Activated CD8-positive, alpha-beta memory T cell treated with anti-CD3 and anti-CD28 coated beads for 24 hours (primary cell): ENCODE measurements at places on chromosomes 5 and 9.

DNA sequence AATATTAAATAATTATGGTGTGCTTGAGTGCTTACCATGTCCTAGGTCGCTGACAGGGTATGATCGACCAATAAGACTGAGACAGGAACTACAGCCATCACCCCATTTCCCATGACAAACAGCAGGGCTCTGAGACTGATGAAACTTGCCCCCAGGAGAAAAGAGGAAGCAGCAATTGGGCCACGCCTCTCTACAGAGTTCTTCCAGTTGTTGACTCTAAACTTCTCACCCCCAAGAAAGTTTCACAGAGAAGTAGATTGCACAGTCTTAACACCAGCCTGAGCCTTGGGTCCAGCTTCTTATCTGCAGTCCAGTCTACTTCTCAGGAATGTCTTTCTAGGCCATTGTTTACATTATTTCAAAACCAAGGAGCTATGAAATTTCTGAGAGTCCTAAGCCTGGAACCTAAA is 182.2 kb upstream of the ANKRD55 start:
- DNase-seq = no peak

- DNase-seq = no peak
Measured at GRCh38 chr5:120241400-120241799, 222.7 kb upstream of the PRR16 start.

GRCh38 chr9:129669141-129669718 is 3.8 kb downstream of the PRRX2 start:
- no peak for DNase-seq

DNA sequence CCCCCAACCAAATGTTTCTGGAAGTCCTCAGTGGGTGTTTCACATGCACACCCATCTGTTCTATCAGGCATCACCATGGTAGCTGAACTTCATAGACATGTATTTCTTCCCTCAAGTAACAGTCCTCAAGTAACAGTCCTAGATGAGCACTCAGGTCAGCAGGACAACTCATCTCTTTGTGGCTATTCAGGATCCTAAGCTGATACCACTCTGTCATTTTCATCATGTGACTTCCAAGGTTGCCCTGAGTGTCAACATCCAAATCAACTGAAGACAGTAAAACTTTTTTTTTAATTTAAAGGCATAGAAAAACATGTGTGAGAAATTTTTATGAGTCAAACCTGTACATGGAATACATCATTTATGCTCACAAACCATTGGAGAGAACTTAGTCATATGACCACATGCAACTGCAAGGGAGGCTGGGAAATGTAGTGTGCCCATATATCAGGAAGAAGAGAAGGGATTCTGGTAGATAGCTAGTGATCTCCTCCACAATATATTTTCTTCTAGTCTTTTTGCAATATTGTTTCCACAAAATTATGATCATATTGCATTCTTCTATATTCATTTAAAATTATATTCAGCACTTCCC is 64.2 kb upstream of the FST start:
- no peak for DNase-seq

- DNase-seq = peak; percentile 75
Measured at GRCh38 chr5:111254613-111255012, 30.4 kb downstream of the CAMK4 start.

DNA sequence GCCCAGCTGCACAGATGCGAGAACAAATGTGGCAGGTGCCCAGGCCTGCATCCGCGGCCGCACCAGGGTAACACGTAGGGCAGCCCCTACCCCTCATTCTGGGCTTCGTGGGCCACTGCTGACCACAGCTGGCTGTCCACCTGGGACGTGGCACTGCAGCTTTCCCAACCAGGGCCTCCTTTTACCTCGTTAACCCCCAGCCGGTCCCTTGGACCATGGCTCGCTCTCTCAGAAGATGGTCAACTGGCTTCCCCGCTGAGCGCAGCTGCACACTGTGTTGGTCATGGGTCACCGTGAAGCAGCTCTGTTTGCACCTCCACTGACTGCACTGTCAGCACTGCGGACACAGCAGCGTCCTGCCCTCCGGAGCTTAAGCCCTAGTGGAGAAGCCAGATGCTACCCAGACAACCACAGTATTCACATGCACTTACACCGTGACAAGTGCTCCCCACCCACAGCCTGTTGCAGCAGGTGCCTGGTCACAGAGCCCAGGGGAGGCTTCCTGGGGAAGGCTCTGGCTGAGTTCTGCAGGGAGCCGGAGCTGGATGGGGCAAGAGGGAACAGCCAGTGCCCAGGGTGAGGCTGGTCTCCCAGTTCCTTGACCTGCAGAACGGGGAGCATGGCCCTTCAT is 10.5 kb upstream of the PLEKHG4B start:
- DNase-seq = no peak

DNA sequence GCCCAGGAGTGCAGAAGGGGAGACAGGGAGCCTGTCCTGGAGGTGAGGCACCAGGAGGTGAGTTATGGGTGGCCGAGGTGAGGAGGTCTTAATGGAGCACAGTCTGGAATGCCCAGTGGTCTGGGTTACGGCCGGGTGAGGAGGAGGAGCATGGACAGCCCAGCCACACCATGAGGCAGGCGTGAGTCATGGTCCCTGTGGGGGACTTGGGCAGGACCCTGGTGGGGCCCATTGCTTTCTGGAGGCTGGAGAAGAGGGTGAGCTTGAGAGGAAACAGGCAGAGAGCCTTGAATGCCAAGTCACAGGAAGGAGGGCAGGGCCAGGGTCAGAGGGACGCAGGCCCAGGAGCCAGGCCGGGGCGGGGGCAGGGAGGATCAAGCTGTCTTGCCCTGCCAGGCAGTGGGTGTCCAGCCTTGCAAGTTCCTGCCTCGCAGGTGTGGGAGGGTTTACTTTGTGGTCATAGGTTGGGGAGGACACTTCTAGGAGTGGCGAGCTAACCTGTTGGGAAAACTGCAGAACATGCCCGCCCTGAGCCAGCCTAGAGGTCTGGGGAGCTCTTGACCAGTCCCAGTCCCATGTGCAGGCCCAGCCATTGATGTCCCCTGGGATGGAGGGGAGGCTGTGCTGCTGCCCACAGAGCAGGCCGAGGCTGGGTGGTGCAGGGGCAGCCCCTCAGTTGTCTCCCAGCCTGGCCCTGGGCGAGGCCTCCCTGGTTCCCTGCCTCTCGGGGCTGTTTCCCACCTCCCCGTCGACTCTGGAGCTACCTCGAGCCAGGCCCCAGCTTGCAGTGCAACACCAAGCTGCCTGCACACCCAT is 2.8 kb downstream of the CACNA1B start:
- no peak for DNase-seq

GRCh38 chr9:37229455-37229854 is 109.1 kb downstream of the ZCCHC7 start:
- no peak for DNase-seq

GRCh38 chr9:127550282-127550681 is 61.8 kb upstream of the STXBP1 start:
- no peak for DNase-seq

DNA sequence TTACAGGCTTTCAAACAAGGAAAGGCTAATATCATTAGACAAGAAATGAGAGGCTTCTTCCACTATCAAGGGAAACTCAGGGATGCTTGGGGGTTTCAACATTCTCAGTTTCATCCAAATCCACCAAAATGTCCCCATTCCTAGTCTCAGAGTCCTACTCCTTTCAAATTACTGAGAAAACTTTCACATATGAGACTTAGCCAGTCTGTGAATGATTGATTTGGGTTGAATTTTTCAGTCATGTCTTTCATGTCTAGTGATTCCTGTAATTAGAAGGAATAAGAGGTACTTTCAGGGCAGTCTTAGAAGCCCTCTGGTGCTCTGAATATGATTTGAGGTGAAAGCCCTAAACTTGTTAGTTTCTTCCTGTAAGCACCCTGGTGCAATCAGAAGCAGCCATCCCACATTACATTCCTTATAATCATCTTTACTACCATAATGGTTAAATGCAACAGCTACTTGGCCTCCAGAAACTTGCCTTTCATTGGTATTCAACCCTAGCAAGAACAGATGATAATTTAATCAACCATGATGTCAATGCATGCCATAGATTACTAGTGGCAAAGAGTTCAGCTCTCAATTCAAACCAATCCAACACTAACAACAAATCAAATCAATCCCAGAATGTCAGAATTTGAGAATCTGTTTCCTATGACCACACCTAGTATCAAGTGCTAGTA is 50.7 kb upstream of the RIC1 start:
- DNase-seq = no peak

GRCh38 chr9:36924071-36924470 is 110.0 kb downstream of the PAX5 start:
- DNase-seq = no peak

DNA sequence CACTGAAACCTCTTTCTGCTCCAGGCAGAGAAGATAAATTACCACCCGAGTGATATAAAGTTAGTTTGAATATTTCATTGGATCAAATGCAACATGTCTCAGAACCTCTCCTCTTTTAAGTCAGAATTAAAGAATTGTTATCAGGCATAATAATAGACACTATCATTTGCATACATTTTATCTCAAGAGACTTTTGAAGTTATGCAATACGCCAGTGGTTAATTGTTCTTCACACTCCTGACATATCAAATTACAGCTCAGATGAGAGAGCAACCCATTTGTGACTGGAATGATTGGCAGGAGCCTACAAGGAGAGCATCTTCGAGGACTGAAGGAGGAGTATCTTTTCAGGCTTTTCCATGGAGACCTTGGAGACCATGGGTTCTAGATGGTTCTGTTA is 452.2 kb downstream of the KDM4C start:
- DNase-seq = no peak

- no peak for DNase-seq
Measured at GRCh38 chr5:41815663-41816229, 54.5 kb downstream of the OXCT1 start.

- no peak for DNase-seq
Measured at GRCh38 chr5:56037531-56038010, 42.8 kb upstream of the IL6ST start.

DNA sequence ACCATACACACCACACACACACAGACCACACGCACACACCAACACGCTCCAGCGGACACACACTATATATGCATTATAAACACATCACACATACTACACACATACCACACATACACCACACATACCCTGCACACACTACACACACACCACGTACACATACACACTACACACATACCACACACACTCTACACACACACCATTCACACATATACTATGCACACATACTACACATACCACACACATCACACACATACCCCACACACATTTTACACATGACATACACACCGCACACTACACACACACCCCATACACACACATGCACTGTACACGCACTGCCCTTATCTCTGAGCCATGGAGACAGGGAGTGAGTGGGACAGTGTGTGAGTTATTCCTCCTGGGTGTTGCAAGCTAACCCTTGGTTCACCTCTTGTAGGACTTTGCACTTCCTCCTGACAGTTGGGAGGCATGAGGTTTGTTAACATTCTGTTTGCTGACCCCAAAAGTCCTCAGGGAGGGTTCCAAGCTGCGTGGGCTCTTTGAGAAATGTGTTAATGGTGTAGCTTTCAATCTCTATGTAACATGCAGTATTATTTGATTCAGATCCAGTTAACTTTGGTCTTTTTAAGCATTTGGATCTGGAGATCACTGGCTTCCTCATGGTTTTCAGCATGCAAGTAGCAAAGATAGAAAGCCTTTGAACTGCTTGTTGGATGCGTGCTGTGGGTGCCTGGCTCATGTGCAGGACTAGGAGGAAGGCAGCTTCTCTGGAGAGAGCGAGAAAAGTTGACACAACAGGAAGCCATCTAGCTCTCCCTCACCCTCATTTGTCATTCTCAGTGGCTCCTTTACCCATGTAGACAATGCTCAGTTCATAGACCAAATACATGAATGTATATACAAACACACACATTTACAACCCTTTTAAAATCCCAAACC is 13.7 kb downstream of the IL31RA start:
- DNase-seq = no peak

- DNase-seq = no peak
Measured at GRCh38 chr5:127959152-127959764, 124.3 kb upstream of the SLC12A2 start.

DNA sequence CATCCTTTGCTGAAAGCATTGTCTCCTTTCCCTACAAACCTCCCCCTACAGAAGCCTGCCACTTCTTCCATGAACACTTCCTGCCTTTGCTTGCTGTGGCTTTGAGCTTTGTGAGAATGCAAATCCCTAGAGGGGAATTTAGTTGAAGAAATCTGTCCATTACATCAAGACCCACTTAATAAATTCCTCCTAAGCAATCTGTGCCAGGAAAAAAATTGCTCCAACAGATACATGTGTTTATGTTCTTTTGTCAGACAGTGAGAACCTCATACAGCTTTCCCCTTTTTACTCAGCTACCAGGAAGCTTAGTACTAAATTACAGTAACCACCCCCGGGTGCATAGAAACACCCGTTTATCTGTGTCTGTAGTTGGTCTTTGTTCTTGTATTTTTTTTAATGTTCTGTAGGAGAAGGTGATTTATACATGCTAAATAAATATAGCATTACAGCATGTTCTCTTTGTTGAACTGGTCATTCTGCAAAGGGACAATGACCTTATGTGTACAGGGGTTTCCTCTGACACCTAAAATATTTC is 43.9 kb downstream of the SH3TC2 start:
- no peak for DNase-seq

DNA sequence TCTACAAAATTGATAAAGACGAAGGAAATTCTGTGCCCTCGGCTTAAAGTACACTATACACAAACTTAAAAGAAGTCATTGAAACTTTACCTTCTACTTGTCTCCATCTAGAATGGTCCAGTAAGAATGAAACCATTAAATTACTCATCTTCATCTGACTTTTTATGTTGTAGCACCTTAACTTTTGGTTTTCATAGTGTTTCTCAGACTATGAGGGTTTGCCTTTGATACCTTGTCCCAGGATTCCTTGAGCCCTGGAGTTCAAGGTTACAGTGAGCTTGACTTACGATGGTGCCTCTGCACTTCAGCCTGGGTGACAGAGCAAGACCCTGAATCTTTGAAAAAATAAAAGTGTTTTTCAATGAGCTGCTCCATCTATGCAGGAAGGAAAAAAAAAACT is 132.2 kb downstream of the CDC42SE2 start:
- no peak for DNase-seq

- no peak for DNase-seq
Measured at GRCh38 chr5:51381761-51382474, 1.3 kb upstream of the ISL1 start.

- DNase-seq = no peak
Measured at GRCh38 chr5:91111473-91112238, 271.5 kb downstream of the ARRDC3 start.

DNA sequence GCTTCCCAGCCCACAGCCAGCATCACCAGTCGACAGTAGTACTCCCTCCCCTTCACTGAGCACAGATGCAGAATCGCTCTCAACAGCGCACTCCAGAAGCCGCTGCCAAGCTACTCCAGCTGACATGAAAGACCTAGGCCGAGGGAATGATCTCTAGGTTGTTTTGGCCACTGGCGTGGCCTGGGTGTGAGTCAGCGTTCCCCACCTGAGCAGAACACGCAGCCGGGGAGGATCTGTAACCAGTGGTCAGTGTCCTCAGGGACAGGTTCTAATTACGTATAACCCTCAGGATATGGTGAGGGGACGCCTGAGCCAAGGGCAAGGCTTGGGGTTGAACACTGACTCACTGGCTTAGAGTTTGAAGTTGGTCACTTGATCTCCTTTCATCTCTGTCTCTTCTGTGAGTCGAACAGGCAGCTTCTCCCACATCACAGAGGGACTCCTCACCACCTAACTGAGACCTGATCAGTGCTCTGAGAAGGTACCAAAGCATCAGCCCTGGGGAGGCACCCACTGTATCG is 76.9 kb upstream of the IL17B start:
- no peak for DNase-seq
